ENCODE measurements at places on chromosomes 16 and 17.
A peak's percentile ranks its signal among the peaks of the same experiment; 100 is the strongest.

- DNase-seq, result peak; percentile 66
Measured at GRCh38 chr17:39927929-39928857, 661 bp downstream of the LRRC3C start.

DNA sequence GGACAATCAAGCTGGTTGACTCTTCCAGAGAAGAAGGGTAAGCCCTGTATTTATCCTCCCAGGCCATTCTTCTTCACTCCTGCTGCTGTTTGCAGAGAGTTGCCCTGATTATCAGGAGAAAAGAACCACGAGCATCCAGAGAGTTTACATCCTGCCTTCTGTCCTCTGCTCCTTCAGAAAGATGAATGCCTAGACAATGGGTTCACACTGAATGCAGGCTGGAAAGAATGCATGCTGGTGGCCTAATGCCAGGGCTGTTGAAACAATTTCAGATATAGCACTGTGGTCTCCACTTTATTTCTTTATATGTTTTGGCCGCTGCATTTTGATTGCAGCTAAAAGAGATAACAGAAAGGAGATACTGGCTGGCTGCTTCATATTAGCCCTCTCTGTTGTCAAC is 21.2 kb upstream of the HAS3 start:
- no peak for DNase-seq

- no peak for DNase-seq
Measured at GRCh38 chr16:85002099-85002541, 9.2 kb downstream of the ZDHHC7 start.

GRCh38 chr17:58703137-58703915 is 10.9 kb downstream of the RAD51C start:
- no peak for DNase-seq

DNA sequence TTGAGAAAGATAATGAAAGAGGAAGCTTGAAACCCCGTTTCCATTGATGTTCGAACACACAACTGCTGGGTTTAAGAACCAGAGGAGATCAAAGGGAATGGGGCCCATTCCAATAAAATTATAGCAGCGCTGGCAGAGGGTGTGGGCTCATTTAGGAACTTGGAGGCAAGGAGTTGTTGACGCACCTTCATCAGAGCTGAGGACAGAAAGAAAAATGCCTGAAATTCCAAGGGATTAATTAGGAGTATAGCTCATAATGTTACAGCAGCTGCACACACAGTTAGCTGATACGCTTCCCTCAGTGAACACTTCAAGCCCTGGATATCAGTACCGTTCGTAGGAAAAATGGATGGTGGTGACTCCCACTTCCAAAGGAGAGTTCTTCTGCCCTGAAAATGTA is 127.2 kb downstream of the AXIN2 start:
- DNase-seq, result no peak

DNA sequence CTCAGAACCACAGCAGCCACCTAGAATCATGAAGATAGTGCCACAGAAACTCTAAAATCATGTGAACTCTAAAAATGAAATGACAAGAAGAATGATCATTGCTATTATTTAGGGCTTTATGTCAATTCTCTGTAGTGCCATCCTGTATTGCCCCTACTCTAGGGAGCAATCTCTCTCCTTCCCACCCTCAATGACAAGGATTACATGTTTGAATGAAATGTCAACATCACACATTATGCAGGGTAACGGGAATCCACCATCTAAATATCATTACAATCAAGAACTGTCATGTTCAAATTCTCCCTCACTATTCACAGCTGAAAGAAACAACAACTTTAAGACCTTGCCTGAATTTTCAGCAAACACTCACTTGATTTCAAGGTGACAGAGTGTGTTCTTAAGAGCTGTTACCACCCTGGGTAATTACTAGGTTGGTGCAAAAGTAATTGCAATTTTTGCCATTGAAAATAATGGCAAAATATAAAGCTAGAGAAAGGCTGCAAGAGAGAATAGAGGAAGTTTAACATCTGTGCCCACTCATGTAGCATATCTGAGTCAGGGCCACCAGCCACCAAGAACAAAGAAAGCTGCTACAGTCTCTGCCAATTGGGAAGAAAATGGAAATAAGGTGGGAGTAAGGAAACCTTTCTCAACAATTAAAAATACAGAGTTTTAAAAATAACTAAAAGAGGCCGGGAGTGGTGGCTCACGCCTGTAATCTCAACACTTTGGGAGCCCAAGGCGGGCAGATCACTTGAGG is 112.8 kb upstream of the PSMD7 start:
- no peak for DNase-seq

DNA sequence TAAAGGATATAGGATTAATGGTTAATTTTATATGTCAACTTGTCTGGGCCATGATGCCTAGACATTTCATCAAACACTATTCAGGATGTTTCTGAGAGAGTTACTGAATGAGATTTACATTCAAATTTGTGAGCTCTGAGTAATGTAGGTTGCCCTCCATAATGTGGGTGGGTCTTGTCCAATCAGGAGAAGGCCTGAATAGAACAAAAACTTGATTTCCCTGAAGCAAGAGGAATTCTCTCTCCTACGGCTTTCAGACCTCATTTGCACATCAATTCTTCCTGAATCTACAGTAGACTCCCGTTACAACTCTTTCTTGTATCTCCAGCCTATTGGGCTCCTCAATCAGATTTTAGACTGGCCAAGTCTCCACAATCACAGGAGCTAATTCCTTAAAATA is 377.9 kb upstream of the PMFBP1 start:
- DNase-seq, result no peak

GRCh38 chr16:2205967-2206313 is 686 bp downstream of the MLST8 start:
- no peak for DNase-seq

DNA sequence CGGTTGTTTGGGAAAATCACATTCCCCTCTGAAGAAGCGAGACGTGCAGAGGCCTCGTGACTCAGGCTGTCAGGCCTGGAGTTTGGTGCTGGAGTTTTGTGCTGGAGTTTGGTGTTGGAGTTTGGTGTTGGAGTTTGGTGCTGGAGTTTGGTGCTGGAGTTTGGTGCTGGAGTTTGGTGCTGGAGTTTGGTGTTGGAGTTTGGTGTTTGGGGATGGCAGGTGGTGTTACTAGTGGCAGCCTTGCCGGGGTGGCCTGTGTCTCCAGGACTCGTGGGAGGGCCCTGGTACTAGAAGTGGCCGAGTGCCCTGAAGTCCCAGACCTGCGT is 12.6 kb downstream of the TBC1D24 start:
- DNase-seq, result no peak

- DNase-seq, result no peak
Measured at GRCh38 chr17:43998552-43998951, 5.9 kb upstream of the NAGS start.

DNA sequence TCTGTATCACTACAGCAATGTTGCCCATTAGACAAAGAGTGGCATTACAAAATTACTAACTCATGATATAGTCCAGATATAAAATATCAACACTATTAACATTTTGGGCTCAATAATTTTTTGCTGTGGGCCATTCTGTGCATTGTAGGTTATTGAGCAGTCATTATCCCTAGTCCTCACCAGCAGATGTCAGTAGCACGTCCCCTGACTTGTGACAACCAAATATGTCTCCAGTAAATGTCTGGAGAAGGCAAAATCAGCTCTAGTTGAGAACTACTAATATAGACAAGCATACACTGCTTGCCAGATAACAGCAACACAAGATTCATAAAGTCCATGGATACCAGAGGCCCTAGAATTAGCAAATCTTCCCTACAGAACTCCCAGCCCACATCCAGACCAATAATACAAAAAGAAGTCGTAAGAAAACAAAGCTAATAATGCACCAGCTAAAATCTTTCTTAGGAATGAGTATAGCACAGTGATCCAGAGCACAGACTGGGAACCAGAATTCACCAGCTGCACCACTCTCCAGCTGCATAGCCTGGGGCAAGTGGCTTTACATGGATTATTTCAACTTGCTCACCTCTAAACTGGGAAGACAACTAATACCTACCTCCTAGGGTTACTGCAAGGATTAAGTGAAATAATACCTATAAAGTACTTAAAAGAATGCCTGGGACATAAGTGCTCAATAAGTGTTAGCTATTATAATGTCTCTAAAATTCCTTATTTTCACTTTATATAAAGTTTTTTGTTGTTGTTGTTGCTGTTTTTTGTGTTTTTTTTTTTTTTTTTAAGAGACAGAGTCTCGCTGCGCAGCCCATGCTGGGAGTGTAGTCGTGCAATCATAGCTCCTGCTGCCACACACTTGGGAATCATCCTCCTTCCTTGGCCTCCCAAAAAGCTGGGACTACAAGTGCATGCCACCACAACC is 23.7 kb downstream of the HELZ start:
- DNase-seq, result no peak

- no peak for DNase-seq
Measured at GRCh38 chr16:83268169-83268568, 539.6 kb upstream of the HSBP1 start.

DNA sequence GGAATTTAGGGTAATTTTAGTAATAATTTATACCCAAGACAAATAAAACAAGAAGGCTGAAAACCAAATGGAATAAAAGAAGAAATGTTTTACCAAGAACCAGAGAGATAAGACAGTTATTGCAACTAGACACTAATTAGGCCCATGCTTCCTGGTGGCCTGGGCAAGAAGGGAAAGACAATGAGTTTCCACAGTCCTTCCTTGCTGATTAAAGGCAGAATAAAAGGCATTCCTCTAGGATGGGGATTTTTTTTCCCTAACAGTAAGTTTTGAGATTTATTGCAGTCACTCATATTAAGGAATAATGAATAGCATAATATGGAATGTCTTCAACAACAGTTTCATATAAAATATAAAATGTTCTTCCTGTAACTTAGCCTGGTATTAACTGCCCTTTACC is 41.5 kb downstream of the TOM1L2 start:
- no peak for DNase-seq

DNA sequence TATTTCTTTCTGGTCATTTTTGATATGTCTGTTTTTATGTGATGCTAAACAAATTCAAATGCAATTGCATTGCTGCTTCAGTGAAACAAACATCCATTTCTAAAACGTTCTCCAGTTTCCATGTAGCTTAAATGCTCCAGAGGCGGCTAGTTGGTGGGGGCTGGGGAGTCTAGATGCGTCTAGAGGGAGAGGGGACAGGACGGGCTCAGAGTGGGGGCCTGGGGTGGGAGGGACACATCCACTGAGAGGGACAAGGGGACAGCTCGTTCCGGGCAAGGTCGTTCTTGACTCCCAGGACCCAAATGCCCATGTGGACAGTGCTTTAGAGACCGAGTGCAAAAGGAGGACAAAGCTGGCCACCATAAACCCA is 102.3 kb downstream of the FOXL1 start:
- DNase-seq, result no peak

DNA sequence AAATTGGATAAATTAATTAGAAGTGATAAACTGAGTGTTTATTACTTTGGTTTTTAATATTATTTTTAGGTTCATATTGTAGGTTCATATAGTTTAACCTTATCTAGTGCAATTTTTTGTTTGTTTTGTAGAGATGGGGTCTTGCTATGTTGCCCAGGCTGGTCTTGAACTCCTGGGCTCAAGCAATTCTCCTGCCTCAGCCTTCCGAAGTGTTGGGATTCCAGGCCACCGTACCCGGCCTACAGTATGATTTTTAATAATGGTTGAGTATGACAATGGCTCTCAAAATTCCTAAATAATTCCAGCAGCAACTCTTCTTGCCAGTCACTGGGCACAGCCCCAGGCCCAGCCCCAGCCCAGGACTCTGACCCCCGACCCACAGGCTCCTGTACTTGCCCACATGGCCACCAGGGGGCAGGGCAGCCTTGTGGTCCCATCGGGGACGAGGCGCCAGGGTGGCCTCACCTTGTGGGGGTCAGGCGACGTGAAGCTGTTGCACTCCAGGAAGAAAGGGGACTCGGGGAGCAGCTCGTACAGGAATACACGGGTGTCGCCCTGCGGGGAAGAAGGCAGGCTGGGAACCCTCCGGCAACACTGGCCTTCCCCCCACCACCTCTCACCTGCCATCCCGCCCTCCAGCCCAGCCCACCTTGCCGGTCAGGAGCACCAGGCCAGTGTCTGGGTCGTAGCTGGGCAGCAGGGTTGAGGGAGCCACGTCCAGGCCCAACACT is 7.9 kb upstream of the PAM16 start:
- DNase-seq, result peak; percentile 91

DNA sequence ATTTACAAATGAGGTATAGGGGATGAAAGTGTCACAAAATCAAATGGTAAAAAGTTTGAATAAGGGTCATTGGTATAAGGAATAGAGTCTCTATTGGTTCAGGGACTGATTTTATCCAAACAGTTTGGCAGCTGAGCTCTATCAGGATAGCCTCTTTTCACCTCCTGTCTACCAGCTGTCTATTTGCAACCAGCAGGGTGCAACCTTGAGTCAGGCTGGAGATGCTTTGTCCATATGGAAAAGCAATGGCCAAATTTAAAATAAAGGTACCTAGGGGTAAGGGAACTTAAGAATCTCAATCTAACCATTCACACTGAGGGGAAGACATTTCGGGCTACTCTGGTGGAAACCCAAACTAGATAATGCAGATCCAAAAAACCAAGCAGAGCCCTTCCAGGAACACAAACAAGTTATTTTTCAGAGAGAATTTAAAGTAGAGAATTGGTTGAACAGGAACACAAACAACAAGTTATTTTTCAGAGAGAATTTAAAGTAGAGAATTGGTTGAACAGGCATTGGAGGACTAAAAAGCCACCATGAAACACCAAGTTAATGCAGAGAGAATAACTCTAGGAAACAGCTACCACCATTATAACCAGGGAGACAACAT is 12.6 kb upstream of the CA10 start:
- no peak for DNase-seq

DNA sequence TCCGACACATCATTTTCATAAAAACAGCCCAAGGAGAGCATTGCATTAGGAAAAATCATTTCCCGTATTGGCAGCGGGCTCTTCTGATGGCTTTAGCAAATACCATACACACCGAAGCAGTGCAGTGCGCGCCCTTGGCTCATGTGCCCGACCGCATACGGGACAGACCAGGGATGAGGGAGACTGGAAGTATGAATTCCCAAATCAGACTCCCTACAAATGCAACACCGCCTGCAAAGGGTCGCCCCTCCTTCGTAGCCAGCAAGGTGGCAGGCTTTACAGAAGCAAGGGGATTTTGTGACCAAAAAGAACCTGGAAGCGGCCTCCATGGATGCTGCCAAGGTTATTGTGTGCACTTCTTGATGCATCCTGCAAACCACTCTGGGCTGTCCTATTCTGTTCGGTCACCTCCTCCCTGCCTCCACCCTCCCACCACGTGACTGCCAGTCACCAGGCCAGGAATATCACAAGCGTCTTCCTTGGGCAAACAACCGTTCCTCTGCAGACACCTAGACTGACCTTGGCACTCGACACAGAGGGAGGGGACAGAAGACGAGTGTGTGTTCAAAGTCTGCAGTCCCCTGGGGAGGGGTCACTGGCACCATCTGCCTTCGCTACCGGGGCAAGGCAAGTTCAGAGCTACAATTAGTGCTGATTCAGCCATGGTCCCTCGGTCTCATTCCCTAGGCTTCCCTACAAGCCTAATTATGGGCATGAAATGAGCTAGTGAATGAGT is 460.4 kb downstream of the SLC39A11 start:
- DNase-seq, result no peak

GRCh38 chr17:76493505-76494167 is 7.6 kb downstream of the RHBDF2 start:
- DNase-seq, result no peak

- DNase-seq, result no peak
Measured at GRCh38 chr17:71071837-71072236, 902.5 kb downstream of the KCNJ2 start.
